Activated T-cell treated with anti-CD3 and anti-CD28 coated beads, Interleukin-2, amount 50 U/mL, for 24 hours (primary cell): ENCODE measurements at places on chromosomes 7 and 10.

GRCh38 chr10:133027482-133027881 is 60.2 kb upstream of the ADGRA1 start:
- no peaks in the 10 kb centered on the region for H3K36me3 ChIP-seq
- DNase-seq: no peak
- H3K27me3 ChIP-seq: peaks cover 20% of the 10 kb centered on the region

GRCh38 chr10:85575441-85575840 is 791.2 kb downstream of the GRID1 start:
- H3K27ac ChIP-seq: no peak overlapping the region
- no peak for DNase-seq
- H3K4me3 ChIP-seq: no peak overlapping the region
- H3K36me3 ChIP-seq: no peaks in the 10 kb centered on the region
- peaks cover 3% of the 10 kb centered on the region for H3K27me3 ChIP-seq

DNA sequence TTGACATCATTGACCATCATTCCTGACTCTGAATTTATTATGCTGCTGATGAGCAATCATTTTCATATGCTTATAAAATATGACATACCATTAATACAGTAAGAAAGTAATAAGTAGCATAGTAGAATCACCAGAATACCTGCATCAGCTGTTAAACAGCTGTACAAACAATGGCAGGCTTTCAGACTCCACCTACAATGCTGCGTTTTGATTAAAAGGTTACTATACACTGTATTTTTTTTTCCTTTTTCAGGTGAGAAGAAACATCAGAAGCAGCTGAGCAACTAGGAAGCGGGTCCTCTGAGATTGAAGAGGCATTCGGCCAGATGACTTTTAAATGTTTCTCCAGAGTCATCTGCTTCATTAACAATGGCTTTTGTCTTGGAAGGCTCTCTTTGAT is 7.1 kb downstream of the ASNS start:
- H3K36me3 ChIP-seq: peaks cover 93% of the 10 kb centered on the region
- no peak overlapping the region for H3K27ac ChIP-seq
- no peak overlapping the region for H3K4me3 ChIP-seq
- peaks cover 20% of the 10 kb centered on the region for H3K4me1 ChIP-seq
- no peak for DNase-seq
- H3K27me3 ChIP-seq: no peaks in the 10 kb centered on the region

DNA sequence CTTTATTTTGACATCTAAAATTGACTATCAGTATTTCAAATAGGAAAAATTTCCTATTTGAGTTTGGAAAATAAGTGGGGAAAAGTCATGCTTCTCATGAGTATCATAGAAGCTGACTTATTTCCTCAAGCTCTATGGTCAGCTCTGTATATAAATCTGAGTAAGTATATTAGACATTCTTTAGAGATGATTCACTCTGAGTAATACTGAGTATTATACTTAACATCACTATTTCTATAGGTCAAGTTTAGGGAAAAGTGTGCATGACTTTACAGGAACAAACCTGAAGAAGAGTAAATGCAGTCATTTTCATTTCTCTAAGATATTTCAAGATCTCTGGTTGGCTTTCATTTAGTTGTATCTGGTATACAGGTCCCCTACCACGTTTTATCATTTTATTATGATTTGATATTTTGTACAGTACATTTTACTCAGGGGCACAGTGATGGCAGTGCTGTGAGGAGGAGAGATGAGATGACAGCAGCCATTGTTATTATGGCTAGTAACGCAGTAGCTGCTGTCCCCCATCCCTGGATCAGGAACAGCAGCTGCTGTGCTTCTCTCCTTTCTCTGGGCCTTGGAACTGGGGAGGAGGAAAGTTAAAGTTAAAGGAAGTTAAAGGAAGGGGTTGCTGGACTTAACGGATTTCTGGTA is 15.2 kb downstream of the SND1 start:
- no peak for DNase-seq
- H3K36me3 ChIP-seq: peaks cover 86% of the 10 kb centered on the region
- peak overlapping the region; percentile 27 for H3K4me3 ChIP-seq
- peak overlapping the region; percentile 94 for H3K27ac ChIP-seq

DNA sequence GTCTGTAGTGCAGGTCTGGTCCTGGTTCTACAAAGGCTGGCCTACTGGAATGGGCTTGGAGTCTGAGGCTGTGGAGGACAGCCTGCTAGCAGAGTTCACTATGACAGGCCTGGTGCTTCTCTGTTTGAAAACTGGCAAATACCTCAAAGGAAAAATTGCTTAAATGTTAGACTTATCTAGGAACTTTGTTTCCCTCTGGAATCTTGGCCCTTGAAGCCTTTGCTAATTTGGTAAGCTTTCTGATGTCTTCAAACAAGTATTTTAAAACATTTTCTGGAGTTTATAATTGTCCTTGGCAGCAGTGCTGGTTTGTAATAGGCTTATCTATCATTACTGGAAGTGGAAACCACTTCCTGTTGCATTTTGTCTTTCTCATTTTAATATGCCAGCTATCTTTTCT is 139.7 kb downstream of the TMEM26 start:
- DNase-seq: no peak
- no peaks in the 10 kb centered on the region for H3K36me3 ChIP-seq
- H3K4me1 ChIP-seq: peaks cover 14% of the 10 kb centered on the region
- no peak overlapping the region for H3K4me3 ChIP-seq

DNA sequence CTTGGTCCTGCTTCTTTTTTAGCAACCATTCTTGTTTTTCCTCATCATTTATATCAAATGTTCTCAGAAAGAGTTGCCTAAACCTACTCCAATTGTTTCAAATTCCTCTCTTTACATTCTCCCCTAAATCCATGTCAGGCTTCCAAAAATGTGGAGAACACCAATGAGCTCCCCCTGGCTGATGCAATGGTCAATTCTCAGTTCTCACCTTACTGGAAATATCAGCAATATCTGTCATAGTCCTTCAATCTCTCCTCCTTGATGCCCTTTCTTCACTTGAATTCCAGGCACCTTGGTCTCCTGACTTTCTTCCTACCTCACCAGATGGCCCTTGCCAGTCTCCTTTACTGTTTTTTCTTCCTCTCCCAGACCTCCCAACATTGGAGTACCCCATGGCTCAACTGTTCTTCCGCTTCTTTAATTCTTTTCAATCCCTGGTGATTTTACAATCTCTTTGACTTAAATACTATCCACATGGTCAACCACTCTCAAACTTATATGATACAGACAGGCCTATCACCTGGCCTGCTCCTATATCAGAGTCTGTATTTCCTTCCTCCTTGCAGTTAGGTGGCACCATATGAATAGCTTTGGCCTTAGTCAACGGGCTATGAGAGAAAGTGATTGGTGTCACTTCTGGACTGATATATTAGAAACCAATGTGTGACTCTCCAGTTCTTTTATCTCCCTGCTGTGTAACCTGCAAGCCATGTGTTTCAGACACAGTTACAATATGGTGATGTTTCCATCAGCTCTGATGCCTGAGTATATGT is 47.4 kb upstream of the CAV2 start:
- no peaks in the 10 kb centered on the region for H3K4me1 ChIP-seq
- no peak for DNase-seq
- H3K4me3 ChIP-seq: no peak overlapping the region
- peaks cover 20% of the 10 kb centered on the region for H3K27me3 ChIP-seq
- no peaks in the 10 kb centered on the region for H3K36me3 ChIP-seq
- no peak overlapping the region for H3K27ac ChIP-seq
